ENCODE measurements at places on chromosomes 6 and 20.

DNA sequence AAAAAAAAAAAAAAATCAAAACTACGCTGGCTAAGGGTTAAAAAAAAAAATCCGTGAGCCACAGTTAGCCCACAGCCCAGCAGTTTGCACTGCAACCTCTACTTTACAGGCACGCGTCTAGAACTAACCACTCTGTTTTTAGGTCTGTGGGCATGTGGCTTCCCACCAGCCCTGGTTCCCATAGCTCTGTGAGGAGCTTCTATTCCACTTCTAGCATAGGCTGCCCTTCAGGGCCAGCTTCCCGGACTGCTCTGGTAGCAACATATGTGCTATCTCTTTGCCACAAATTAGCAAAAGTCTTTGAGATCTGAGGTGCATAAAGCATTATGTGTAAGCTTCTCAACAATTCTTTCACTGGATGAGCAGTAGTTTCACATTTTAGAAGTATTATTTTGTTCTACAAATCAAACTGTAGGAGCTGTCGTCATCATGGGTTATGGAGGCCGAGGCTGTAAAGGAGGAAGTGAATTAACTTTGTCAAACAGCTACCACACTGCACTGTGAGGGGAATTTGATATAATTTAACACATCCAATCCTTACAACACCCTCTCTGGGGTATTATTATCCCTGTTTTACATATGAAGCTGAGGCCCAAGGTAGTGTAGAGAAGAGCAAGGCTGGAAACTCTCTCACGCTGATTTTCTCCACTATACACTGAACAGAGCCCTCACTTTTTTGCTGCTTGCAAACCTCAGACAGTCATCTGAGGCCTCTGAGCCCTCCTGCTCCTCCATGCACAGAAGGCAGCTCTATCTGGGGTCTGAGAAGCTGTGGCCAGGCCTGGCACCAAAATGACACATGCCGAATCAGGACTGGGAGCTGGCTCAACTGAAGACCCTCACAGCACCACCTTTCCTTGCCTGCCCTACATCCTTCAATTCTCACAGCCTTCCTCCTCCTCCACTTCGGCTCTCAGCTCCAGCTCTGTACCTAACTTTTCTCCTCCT is 35.4 kb downstream of the MAN1A1 start:
- no peak for DNase-seq

GRCh38 chr6:14656078-14656521 is 538.5 kb downstream of the CD83 start:
- no peak for DNase-seq

- no peak for DNase-seq
Observed at GRCh38 chr6:107128577-107128976, 13.3 kb upstream of the BEND3 start.

GRCh38 chr20:61611401-61612180 is 359.5 kb downstream of the CDH4 start:
- DNase-seq, result no peak

- no peak for DNase-seq
Observed at GRCh38 chr6:113481458-113481857, 375.7 kb upstream of the MARCKS start.

GRCh38 chr6:150932996-150933395 is 67.5 kb downstream of the MTHFD1L start:
- DNase-seq, result no peak

DNA sequence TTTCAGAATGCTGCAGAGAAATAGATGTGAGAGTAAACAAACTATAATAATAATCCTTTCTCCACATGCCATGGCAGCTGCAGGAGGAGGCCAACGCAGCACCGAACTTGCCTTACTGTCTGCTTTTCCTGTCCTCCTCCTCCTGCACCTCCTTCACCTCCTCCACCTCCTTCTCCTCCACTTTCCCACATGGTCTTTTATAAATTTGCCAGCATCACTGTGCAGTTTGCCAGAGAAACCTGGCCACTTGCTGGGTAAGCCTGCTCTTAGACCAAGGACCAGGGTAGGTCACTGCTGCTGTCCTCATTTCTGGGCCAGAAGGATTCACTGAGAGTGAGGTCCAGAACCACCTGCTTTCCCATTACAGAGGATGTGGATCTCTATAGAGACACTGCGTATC is 8.7 kb downstream of the SGK1 start:
- DNase-seq, result no peak

- DNase-seq, result no peak
Observed at GRCh38 chr6:155717374-155717773, 261.7 kb upstream of the NOX3 start.

- DNase-seq, result no peak
Observed at GRCh38 chr6:75450903-75451302, 42.7 kb downstream of the FILIP1 start.

DNA sequence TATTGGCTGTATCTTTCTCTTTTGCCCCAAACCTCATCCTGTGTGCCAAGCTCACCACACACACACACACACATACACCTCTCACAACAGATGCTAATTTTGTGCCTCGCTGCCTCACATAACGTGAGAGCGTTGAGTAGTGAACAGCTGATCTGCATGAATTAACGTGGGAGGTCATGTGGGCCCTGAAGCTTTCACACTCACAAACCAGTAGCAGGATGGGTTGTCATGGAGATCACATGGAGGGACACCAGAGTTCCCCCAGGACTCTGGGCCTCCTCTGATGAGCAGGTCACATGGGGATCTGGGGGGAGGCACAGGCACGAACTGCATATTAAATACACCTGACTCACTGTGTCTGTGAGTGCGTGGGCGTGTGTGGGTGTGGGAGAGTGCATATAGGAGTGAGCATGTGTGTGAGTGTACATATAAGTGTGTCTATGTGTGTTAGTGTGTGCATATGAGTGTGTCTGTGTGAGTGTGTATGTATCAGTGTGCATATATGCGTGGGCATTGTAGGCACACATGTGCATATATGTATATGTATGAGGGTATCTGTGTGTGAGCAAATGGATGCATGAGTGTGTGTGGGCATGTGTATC is 62.7 kb upstream of the SULF2 start:
- no peak for DNase-seq

- no peak for DNase-seq
Observed at GRCh38 chr6:2507016-2507415, 243.7 kb downstream of the MYLK4 start.

DNA sequence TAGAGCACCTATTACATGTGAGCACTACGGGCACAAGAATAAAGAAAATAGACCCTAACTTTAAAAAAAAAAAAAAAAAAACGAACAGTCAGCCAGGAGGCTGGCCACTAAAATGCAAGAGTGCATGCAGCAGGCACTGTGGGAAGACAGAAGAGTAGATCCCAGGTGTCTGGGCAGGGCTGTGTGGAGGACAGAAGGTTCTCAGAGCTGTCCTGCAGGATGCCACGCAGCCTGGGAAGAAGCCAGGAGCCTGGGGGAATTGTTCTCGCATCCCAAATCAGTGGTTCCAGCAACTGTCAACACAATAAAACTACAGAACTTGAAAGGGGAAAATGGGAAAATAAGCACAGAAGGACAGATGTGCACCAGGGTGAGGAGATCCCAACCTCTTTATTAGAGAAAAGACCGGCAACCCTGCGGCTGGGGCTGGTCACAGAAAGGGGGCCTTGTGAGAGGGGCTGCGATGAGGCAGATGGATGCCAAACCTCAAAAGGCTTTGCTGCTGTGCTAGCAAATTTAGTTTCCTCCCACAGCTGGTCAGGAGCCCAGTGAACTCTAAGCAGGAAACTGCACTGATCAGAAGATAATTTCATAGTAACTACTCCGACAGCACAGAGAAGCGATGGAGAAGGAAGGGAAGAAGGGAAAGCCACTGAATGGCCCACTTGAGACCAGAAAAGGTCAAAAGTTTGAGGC is 30.9 kb downstream of the MAP3K5 start:
- no peak for DNase-seq

DNA sequence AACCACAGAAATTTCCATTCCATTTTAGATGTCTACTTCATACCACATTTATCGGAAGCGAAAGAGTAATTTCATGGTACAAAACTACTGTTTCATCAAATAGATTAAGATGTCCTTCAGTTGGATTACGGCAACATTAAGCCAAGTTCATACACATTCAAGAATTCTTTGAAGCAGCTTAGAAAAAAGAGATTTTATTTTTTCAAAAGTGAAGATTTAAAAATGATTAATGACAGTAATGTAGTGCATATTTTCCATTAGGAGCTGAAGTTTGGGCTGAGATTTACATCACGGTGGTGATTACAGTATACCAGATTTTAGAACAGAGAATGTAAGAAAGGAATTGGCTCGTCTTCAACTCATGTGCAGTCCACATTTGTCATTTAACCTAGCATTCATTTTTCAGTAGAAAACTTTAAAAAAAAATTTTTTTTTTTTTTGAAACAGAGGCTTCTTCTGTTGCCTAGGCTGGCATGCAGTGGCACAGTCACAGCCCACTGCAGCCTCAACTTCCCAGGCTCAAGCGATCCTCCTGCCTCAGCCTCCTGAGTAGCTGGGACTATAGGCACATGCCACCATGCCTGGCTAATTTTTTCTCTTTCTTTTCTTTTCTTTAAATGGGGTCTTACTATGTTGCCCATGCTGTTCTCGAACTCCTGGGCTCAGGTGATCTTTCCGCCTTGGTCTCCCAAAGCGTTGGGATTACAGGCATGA is 1.9 kb downstream of the SYNJ2 start:
- no peak for DNase-seq

DNA sequence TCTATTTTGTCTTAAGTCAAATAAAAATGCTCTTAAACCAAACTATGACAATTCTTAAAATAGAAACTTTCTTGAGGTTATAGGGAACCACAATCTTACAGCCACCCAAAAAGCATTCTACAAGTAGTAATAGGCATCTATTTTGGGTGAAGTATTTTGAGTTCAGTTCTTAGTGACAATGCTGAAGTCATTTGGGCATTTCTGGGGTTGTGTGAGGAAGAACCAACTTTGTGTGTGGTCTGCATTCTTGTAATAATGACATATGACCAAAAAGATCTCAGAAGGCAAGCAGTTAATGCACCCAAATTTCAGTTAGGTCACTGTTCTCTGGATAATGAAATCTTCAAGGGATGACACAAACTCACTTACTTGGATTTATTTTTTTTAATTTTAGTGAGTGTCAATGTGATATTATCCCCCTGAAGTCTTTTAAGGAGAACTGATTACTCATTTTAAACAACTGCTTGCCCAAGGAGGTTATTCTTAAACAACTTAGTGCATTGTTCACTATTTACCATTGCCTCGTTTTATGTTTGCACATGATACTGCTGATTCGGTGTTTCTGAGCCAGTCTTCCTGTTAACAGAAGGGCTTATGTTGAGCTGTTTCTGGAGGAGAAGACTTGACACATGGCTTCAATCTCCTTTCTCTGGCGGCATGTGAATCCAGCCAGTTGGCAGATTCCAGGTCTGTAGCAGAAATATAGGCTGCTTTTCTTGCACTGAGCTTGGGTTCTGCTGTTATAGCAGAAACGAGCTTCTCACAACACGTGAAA is 618.9 kb downstream of the BCKDHB start:
- DNase-seq, result no peak

GRCh38 chr6:45461486-45461885 is 83.8 kb upstream of the SUPT3H start:
- DNase-seq, result no peak

GRCh38 chr20:59300333-59301081 is at the start of gene EDN3:
Gene EDN3, plus strand, starts transcription at chr20:59300611. Its CDS starts 202 bp downstream, at chr20:59300813.
- no peak for DNase-seq

- no peak for DNase-seq
Observed at GRCh38 chr20:57999465-58000111, 228.9 kb downstream of the ANKRD60 start.

DNA sequence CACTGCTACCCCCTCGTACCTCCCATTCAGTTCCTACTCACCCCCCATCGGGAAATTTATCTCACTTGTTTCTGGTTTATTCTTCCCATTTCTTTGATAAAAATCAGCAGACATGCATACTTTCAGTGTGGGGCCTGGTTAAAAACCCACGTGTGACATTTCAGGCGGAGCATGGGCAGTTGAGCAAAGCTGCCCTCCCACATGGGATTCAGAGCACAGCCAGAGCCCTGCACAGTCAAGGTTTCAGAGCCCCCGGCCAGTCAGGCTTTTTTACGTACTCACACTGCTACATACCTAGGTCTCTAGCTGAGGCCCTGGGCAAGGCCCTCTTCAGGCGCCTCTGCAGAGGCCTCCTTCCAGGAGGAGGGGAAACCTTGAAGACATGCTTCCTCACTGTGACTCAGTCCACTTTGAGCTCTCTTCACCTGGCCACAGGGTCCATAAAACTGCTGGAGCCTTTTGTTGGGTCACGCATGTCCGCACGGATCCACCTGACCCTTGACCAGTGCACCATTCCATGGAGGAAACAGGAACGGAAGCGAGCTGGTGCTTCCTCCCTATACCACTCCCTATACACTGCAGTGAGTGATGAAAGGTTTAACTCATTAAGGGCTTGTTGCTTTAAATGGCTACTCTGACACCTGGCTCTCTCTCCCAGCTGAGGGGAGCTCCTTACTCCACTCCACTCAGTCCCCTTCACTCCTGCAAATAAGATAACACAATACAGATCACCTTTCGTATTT is 713.3 kb downstream of the PRKN start:
- DNase-seq, result no peak

DNA sequence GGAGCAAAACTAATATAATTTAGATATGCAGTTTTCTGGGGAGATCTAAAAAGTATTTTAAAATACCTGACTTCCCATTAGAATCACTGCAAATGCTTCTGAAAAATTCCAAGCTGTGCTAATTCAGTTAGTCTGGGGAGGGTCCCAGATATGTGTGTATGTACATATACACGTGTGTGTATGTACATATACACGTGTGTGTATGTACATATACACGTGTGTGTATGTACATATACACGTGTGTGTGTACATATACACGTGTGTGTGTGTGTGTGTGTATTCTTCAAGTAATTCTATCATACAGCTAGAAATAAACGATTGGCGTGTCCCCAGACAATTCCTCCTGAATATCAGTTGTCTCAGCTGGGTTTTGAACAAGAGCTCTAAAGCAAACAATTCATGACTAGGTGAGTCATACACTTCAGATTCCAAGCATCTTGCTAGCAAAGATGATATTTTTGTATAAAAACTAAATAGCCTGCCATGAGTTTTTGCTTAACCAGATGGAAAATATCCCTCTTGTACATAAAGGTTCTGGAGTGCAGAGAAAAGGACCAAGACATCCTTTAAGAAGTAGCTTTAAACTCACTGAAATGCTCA is 58.2 kb downstream of the SPACA1 start:
- no peak for DNase-seq

GRCh38 chr6:139189665-139190064 is 54.8 kb downstream of the HECA start:
- DNase-seq, result no peak

- no peak for DNase-seq
Observed at GRCh38 chr20:40678286-40678875, 10.7 kb downstream of the MAFB start.

DNA sequence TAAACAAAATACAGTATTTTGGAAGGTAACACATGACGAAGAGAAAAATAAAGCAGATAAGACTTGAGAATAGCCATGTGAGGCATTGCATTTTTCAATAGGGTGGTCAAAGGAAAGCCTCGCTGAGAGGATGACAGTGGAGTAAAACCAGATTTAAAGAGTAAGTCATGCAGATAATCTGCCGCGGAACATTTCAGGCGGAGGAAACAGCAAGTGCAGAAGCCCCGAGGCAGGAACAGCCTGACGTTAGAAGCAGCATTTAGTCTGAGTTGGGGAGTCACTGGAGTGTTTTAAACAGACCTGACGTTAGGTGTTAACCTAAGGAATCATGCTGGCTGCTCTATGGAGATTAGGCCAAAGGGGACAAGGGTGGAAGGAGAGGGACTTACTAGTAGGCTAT is 65.0 kb upstream of the VSTM2L start:
- no peak for DNase-seq

Measured in esophagus squamous epithelium (tissue), 5 donors.